CD4-positive, alpha-beta T cell treated with Interleukin-1 beta for 1 hour (primary cell): ENCODE measurements at places on chromosomes 6 and 20.

- no peak for DNase-seq
These were observed 7.8 kb downstream of the STX11 start for GRCh38 chr6:144158133-144158532.

- no peak for DNase-seq
These were observed 606.6 kb downstream of the MAFB start for GRCh38 chr20:40082436-40082835.

DNA sequence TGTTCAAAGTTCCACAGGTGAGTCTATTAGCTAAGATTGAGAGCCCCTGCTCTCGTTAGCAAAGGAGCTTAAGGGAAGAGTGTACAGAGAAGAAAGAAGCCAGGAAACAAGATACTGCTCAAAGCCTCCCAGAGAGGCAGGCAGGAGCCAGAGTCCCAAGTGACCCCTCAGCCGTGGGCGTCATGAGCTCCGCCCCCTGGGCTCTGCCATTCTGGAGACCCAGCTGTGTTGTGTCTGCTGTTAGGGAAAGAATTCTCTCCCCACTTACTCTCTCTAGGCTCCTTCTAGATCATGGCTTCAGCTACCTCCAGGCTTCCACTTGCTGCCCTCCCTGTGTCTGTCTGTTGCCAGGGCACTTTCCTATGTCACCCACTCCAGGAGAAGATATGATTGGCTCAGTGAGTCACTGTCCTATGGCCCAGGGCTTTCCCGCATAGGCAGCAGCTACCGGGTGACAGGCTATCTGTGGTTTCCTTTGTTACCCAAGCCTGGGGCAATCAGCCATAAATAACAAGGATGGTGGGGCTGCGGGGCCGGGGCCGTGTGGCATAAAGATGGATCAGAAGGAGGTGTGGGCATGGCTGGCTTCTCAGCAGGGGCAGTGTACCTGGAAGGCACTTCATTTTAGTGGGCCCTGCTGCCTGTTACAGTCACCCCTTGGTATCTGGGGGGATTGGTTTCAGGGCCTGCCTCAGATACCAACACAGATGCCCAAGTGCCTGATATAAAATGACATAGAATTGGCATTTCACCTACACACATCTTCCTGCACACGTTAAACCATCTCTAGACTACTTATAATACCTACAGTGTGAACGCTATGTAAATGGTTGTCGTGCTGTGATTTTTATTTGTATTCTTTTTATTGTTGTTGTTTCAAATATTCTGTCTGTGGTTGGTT is 118.9 kb downstream of the ARMC2 start:
- peak; percentile 77 for DNase-seq

DNA sequence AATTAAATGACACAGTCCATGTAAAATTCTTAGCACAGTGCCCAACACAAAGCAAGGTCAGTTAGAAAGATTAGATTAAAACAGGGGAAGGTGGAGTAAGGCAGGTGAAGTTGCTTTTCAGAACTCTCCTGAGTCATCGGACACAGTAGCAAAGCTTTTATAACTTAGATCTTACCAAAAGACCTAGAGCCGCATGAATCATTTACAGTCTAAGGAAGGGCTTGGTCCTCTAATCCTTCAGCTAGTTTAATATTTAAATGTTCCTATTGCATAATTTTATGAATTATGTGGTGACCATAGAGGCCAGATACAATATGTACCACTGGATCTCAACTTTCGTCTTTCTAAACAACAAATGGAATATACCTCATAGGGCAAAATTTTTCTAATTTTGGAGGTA is 202.1 kb upstream of the SNX9 start:
- no peak for DNase-seq

GRCh38 chr20:47862574-47863240 is 77.4 kb upstream of the SULF2 start:
- no peak for DNase-seq

- DNase-seq: no peak
These were observed 127.8 kb downstream of the ZMYND8 start for GRCh38 chr20:47228654-47229053.

DNA sequence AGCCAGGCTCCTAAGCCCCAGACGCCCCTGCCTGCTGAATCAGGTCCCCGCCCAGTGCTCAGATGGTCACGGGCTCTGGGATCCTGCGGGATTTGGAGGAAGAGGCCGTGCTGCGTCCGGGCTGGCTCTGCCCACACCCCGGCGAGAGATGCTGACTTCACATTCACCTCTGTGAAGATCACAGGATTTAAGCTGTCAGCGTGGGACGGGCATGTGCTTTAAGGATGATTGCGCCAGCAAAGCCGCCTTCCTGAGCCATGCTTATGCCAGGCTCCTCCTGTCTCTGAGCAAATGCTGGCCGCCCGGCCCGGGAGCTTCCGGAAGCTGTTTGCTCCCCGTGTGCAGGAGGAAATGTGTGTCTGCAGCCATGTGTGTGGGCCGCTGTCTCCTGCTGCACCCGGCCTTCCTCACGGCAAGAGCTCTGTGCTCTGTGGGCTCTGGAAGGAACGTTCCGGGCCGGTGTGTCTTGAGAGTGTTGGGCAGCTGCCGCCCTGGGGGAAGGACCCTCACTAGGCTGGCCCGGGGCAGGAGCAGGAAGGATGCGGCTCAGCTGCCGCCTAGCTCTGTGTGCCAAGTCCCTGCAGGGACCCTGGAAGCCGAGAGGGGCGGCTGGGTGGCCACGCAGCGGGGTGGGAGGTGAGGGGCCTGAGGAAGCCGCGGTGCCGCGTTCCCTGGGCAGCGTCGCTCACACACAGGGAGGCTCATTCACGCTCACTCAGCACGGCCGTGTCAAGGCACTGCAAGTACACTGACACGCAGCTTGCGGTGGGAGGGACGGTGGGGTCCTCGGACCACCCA is 19.0 kb upstream of the BHLHE23 start:
- no peak for DNase-seq

- DNase-seq: no peak
These were observed 18.6 kb downstream of the CCDC167 start for GRCh38 chr6:37480951-37481534.

- DNase-seq: no peak
These were observed 23.6 kb downstream of the NEDD9 start for GRCh38 chr6:11208854-11209253.

DNA sequence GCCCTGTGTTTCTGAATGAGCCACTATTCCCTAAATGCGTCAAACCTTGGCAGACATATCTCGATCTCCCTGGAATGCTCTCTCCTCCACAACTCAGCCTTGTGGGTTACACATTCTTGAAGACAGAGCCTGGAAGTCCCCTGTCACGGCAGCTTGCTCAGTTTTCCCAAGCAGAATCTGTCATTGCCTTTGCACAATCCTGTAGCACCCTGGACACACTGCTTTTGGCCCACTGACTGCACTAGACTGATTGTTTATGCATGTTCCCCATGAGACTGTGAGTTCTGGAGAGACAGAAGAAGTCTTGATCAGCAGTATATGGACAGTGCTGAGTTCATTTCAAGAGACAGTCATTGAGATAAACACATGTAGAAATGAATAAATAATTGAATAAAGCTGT is 406.7 kb downstream of the CD83 start:
- DNase-seq: no peak
